Spleen (tissue), 13 donors: ENCODE measurements at places on chromosomes 7 and 10.

- no peak for DNase-seq
Measured at GRCh38 chr10:32207544-32207943, 139.4 kb downstream of the EPC1 start.

DNA sequence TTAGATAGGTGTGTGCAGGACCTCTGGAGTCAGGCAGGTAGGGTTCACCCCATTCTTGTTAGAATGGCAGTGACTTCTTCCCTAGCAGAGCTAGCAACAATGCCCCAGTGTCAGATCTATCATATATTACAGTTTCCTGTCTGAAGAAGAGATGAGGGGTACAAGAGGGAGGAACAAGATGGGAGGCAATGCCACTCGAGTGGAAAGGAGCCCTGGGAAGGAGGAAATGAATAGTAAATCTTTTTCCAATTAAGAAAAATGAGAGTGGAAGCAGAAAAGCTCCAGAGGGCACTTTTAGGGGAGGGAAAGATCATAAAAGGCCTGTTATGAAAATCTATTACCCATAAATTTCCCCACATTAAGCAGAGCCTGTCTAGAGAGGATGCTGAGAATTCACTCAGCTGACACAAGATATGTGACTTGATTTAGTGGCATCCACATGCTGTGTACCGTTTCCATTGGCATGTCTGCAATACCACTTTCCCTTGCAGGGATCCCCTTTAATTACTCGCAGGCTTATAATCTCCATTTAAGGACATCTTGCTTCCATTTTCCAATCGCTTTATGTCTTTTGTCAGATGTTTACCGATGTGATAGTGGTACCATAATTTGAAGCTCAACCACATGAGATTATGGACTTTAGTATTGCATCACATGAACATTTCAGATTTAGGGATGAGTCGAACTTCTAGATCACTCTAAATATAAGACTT lies 70.0 kb upstream of the AGBL3 start:
- DNase-seq = no peak

DNA sequence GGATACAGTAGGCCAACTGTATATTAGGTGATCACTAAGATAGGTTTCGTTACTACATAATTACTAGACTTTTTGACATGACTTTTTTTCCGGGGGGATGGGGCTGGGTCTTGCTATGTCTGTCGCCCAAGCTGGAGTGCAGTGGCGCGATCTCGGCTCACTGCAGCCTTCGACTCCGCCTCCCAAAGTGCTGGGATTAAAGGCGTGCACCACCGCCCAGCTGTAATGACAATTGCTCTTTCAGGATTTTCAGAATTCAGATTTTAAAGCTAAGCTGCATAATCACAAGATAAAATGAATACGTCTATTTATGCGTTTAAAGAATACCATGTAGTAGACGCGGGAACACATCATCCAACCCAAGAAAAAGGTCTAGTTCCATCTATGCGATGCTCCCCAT lies 982 bp downstream of the IDI1 start:
- no peak for DNase-seq

GRCh38 chr10:12634621-12634931 lies 285.2 kb downstream of the CAMK1D start:
- DNase-seq = no peak

GRCh38 chr7:15801551-15801950 lies 115.1 kb upstream of the MEOX2 start:
- no peak for DNase-seq

- no peak for DNase-seq
Measured at GRCh38 chr10:110750931-110751330, 106.8 kb downstream of the RBM20 start.

- DNase-seq = no peak
Measured at GRCh38 chr7:98548971-98549370, 68.1 kb upstream of the NPTX2 start.

- DNase-seq = no peak
Measured at GRCh38 chr10:122786269-122786668, 59.4 kb downstream of the CUZD1 start.

GRCh38 chr10:100327718-100328009 lies 2.4 kb downstream of the PKD2L1 start:
- no peak for DNase-seq

GRCh38 chr10:10657139-10657760 lies 360.4 kb upstream of the CELF2 start:
- no peak for DNase-seq

GRCh38 chr10:98567391-98568133 lies 120.8 kb upstream of the HPS1 start:
- DNase-seq = no peak

DNA sequence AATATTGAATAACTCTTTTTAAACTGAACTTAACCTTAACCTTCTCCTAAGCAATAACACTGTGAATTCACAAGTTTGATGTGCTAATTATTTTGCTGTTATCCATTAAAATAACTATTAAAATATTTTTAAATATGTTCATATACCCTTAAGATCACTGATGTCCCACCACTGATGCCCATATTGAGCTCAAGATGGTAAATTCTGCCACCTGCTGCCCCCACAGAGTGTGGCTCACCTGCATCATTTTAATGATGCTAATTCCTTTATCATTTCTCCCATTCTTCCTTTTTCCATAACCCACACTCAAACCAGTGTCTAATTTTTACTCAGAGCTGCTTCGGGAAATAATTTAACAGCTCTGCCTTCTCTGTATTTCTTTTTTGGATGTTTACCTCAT lies 82.3 kb upstream of the ARID5B start:
- no peak for DNase-seq

DNA sequence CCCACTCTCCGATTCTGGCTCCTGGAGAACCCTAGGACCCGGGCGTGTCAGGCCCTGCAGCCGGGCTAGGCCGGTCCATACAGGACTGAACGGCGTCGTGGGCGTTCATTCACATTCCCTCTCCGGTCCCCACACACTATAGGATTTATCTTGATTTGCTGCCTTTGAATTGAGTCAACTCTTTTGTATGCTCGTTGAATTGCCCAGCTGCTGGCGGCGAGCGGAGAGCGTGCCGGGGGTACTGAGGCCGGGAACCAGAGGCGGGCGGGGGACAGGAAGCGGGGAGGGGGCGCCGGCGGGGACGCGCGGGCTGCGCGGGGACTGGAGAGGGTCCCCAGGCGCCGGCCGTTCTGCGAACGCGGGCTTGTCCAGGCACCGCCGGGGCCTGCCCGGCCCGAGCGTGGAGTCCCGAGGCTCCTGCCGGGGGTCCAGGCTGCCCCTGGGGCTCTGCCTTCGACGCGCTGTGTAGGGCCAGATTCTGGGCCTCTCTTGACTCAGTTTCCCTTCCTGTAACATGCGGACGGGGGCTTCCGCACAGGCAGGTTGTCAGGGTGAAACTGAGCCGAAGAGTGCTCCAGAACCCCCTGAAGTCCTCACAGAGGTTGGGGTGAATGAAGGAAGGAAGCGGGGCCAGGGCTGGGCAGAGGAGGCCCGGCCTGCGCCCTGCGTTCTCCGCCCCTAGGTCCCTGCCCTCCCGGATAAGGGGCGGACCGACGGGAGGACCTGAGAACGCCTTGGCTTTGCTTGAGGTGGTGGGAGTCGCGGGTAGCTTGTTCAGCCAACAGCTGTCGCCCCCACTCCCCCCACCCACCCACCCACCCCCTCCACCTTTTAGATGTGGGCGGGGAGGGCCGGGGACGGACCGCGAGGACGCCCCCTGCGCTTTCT lies 769 bp upstream of the ELFN1 start:
- peak; percentile 40 for DNase-seq

DNA sequence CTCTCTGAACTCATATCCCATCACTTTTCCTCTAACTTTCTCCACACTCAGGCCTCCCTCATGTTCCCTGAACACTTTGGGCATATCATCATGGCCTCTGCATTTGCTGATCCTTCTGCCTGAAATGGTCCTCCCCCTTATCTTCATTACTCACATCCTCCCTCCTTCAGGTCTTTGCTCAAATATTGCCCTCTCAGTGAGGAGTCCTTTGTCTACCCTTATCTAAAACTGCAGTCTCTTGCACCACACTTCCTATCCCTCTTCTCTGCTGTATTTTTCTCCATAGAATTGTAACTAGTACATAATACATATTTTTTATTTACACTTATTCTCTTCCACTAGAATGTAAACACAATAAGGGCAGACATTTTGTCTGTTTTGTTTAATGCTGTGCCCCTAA lies 41.7 kb downstream of the DNAJC1 start:
- DNase-seq = no peak

- DNase-seq = no peak
Measured at GRCh38 chr10:99598781-99599509, 21.3 kb downstream of the SLC25A28 start.

GRCh38 chr10:66941491-66941890 lies 15.7 kb downstream of the LRRTM3 start:
- no peak for DNase-seq

DNA sequence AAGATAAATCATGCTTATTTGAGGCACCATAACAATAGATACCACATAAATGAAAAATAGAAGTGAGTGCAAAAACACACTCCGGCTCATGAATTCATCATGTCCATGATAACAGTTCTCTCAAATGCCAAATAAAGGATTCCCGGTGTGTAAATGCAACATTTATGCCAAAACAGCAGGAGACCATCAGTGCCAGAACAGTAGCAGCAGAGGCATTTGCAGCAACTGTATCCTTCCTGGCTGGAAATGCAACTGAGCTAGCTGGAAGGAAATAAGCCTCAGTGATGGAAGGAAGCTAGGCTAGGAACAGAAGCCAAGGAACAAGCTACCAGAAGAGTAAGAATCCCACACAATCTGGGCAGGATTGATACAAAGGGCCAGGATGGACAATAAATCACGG lies 79.9 kb upstream of the THSD7A start:
- DNase-seq = no peak

- DNase-seq = no peak
Measured at GRCh38 chr7:48691788-48692187, 232.6 kb upstream of the CDC14C start.

- DNase-seq = no peak
Measured at GRCh38 chr7:19202599-19202998, 57.4 kb upstream of the FERD3L start.

GRCh38 chr7:36084485-36085091 lies 68.5 kb upstream of the EEPD1 start:
- DNase-seq = no peak

- no peak for DNase-seq
Measured at GRCh38 chr7:137674048-137674447, 172.7 kb downstream of the DGKI start.

DNA sequence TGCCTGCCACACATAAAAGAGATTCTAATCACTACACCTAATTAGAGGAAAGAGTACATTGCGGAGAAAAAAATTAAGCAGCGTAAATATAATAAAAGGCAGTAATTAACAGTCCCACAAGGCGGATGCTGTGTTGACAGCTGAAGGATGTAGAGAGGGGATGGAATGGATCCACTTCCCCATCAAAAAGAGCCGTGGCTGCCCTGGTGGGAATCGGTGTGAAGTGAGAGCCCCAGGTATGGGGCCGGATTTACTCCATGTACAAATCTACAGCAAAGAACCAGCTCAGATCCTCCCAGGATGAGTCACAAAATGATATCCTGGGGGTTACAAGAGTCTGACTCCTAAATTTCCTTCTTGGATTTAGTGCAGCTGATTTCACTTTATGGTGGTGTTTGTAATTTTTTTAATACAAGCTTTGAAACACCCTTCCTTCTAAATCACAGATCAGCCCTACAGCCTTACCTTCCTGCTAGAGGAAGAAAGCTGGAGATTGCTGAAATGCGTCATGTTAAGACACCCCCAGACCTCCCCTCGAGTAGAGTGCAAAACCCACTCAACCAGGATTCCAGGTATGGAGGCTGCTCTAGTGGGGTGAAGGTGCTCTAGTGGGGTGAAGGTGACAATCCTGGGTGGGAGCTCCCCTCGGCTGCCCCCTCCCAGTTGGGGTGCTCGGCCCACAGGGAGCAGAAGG lies 398.4 kb downstream of the PLXNA4 start:
- DNase-seq = peak; percentile 30

DNA sequence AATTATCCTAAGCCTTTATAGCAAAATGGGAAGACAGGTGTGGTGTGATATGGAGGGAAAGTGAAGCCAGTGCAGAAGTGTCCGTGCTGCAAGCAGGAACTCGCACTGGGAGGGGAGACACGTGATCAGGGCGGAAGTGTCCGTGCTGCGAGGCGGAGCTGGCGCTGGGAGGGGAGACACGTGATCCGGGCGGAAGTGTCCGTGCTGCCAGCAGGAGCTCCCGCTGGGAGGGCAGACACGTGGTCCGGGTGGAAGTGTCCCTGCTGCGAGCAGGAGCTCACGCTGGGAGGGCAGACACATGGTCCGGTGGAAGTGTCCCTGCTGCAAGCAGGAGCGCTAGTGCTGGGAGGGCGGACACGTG lies 40.5 kb upstream of the PRKAR1B start:
- no peak for DNase-seq

GRCh38 chr7:96449094-96449493 lies 127.2 kb upstream of the SLC25A13 start:
- no peak for DNase-seq

- peak; percentile 88 for DNase-seq
Measured at GRCh38 chr7:1466524-1467271, 7.4 kb upstream of the MICALL2 start.

GRCh38 chr10:111151595-111152307 lies 74.9 kb downstream of the ADRA2A start:
- DNase-seq = no peak

- no peak for DNase-seq
Measured at GRCh38 chr7:139043823-139044812, 8.3 kb upstream of the ZC3HAV1L start.

DNA sequence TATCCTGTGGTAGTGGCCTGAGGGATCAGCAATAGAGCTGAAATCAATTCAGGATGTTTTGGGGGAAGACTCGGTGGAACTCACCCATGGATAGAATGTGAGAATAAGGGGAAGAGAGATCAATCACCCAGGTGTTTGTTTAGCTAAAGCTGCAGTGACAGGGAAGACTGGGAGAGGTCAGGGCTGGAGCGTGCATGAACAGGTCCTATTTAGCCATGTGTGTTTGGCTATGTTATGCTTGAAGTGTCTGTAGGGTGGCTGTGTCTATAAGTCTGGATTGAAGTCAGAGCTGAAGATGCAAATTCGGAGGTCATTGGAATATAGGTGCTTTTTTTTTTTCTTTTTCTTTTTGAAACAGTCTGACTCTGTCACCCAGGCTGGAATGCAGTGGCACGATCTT lies 4.6 kb downstream of the ATP6V1F start:
- DNase-seq = no peak

GRCh38 chr10:117762819-117763172 lies 220.2 kb downstream of the EMX2 start:
- DNase-seq = no peak

GRCh38 chr10:129771991-129772431 lies 192.1 kb downstream of the EBF3 start:
- DNase-seq = peak; percentile 51

DNA sequence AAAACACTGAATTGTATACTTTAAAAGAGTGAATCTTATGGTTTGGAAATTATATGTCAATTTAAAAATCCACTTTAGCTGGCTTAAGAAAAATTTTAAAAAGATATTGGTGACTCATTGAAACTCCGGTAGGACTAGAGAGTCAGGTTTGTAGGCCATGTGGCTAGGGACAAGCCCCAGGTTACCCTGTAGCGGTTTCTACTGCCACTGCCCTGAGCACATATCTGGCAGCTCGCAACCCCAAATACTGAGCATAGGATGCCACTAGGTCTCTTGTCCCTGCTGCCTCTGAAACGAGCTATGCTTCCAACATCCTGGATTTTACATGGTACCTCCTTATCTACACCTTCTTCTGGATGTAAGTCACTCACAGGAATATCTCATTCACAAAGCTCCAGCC lies 1.4 kb upstream of the MGAM2 start:
- DNase-seq = no peak
